ENCODE measurements at places on chromosomes 6 and 20.

DNA sequence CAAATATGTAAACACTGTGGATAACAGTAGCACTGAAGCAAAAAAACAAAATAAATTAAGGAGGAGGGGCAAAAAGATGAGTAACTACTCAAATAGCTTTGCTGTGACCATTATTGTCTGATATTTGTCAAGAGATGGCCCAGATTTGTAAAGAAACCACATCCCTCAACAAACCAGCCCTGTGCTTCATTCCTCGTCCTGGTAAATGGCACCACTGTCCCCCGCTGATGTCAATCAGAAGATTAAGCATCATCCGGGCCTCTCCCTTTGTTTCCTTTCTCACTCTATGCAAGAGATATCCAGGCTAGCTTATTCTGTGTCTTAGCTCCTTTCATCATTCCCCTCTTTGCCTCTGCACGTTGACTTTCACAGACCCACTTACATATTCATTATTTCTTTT, 259.0 kb downstream of the SYNE1 start:
- DNase-seq: no peak

- no peak for DNase-seq
Observed at GRCh38 chr6:75946146-75946831, 126.2 kb downstream of the IMPG1 start.

GRCh38 chr20:46700481-46700880, 9.0 kb upstream of the SLC2A10 start:
- DNase-seq: no peak

DNA sequence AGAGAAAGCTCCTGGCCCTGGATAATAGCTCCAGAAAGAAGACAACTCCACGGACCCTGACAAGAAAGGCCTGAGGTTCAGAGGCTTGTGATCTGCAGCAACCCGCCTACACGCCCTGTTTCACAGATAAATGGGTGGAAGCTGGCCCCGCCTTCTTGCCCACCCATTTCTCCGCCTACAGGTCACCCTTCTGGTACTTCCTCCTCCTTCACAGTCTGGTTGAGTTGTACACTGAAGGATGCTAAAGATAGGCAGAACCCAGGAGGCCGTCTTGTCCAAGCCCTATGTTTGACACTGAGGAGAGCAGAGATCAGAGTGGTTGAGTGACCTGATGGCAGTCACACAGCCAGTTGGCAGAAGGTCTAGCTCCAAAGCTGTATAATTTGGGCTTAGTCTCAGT, 34.2 kb upstream of the MDGA1 start:
- no peak for DNase-seq

- DNase-seq: no peak
Observed at GRCh38 chr6:14520029-14520428, 402.5 kb downstream of the CD83 start.

GRCh38 chr6:3871939-3872338, 22.8 kb downstream of the FAM50B start:
- DNase-seq: no peak

DNA sequence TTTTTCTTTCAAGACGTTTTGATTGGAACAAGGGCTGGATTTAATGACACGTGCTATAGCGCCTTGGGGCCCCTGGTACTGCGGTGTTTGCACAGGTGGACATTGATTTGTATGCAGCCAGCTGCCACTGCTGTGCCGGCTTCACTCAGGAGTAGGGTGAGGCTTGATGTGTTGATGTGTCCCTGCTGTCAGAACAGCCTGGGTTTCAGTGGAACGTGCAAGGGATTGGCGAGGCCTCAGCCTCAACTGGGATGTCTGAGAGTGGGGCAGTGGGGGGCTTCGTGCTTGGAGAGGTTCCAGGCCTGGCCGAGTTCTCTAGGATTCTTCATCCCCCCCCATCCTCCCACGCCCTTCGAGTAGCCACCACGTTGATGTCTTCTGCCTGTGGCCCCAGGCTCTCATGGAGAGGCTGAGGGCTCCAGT, 23.0 kb downstream of the PYGB start:
- peak; percentile 48 for DNase-seq

- DNase-seq: no peak
Observed at GRCh38 chr20:57698116-57698866, 11.5 kb downstream of the PMEPA1 start.

DNA sequence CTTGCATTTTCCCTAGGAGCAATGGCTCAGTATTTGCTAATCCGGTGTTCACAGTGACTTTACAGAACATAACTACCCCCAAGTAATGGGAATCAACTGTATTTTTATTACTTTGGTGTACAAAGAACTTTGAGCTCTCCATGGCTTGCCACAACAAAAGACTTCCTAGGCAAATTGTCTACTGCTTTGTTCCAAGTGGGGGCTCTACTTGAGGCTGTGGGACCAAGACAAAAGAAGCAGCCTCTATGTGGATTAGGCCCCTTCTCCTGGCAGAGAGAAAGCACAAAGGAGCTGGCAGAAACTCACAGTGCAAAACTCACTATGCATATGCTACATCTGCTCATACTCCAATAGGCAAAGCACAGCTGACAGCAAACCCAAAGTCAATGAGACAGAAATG, 853 bp downstream of the WFDC8 start:
- no peak for DNase-seq

Data from sciatic nerve (tissue), 2 donors.